HT-29 (cell line): ENCODE measurements at places on chromosomes 5 and 9.

- DNase-seq = no peak
Measured at GRCh38 chr5:174418809-174419539, 305.4 kb upstream of the MSX2 start.

- DNase-seq = no peak
Measured at GRCh38 chr5:172546196-172546595, 91.9 kb upstream of the SH3PXD2B start.

- no peak for DNase-seq
Measured at GRCh38 chr5:171453056-171453725, 33.7 kb downstream of the FGF18 start.

DNA sequence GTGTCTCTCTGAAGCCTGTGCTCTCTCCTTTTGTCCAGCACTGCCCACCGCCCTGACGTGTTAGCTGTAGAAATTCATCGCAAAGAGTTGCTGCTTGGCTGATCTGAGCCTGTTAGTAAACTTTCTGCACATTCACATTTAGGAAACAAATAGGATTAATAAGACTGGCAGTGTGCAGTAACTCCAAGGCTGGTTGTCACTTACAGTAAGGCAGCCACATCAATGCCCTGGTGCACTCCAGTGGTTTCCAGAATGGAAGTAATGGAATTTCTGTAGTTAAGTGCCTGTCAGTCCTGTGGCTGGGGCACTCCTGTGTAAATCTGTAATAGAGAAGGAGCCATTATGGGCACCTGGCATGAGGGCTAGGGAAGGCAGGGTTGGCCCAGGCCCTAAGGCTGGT, 70.6 kb downstream of the DOCK2 start:
- no peak for DNase-seq

- DNase-seq = no peak
Measured at GRCh38 chr5:76471406-76471805, 68.3 kb downstream of the IQGAP2 start.

DNA sequence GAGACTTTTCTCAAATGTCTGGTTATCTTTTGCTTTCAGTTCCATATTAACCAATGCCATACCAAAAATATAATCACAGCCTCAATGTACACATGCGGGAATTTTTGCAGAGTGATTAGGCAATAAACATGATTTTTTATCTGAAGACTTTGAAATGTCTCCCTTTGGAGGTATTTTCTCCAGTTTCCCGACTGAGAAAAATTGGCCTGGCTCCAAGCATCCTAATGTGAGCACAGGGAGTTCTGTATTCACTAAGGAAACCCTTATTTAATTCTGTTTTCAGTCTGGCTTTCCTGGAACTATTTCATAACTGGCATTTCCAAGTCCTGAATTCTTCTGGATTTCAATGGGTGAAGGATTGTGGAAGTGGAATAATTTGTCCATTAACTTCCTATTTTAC, 8.5 kb downstream of the HCN1 start:
- DNase-seq = no peak

DNA sequence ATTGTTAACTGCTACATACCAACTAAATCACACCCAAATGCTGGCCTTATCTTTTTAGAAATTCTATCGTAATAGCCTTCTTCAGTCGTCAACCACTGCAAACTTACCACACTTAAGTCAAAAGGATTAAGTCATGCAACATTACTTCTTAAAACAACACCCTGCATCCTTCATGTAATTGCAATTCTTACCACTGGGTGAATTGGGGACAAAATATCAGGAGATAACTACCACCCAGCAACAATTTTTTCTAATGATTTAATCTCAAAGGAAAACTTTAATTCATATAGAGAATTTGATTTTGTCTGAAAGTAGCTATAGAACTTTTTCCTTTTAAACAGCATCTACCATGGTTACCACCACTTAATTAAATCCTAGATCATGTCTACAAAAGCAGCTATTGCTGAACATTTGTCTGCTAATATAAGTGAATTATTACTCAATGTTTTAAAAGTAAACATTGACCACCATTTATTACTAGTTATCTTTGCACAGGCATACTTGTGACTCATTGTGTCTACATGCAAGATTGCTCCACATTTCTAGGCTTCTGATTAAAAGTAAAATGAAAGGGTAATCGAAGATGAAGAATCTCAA, 10.5 kb downstream of the MLLT3 start:
- DNase-seq = peak; percentile 89

GRCh38 chr9:134961331-134962064, 43.8 kb upstream of the FCN1 start:
- no peak for DNase-seq

DNA sequence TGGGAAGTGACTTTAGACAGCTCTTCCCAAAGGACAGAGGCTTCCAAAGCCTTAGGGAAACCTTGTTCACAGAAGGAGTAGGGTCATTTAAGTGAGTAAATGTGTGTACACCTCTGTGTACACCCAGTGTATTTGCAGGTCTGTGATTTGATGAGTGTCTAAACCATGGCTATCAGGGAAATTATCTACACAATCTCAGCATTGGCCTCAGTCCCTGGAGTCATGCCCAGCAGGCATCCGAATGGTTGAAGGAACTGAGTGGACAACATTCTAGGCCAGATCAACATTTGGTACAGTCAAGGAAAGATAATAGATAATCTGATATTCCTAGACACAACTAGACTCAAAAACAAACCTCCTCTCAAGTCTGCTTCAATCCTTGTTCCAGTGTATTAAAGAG, 258.4 kb upstream of the DAPK1 start:
- DNase-seq = no peak

DNA sequence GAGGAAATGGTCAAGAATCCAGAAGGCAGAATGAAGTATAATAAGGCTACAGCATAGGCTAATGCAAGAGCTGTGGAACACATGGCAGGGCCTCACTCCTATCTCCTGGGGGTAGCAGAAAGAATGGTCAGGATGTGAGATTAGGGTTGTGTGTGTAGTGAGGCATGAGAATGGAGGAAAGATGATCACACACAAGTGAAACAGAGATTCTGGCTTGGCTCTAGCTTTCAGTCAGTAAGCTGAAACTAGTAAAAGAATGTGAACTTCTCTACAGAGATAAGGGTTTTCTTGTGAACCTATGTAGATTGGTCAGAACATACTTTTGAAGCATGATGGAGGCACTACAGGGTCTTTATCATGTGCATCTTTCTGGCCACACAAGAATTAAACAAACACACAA, 298.8 kb downstream of the ASTN2 start:
- no peak for DNase-seq

DNA sequence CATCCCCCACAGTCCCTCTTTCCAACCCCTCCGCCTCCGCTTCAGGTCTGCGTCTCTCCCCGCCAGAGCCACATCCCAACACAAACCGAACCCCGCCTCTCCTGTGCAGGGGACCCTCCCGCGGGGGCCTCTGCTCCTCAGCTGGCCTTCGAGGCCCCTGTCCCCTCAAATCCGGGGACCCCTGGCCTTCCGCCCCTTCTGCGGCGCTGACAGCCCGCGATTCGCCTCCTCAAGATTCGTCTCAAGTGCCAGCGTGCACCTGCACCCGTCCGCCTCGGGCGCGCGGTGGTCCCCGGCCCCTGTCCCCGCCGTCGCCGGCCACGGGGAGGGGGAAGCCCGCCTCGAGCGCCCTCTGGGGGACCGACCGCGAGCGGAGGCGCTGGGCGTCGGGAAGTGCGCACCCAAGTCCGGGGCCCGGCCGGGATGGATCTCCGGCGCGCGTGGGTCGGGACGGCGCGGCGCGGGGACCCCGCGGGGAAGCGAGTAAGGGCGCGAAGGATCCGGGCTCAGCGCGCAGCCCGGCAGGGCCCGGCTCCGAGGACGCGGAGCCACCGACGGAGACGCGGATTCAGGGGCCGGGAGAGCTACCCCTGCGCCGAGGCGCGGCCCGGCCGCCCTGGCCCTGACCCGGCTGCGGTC, 623 bp downstream of the FLT4 start:
- no peak for DNase-seq

DNA sequence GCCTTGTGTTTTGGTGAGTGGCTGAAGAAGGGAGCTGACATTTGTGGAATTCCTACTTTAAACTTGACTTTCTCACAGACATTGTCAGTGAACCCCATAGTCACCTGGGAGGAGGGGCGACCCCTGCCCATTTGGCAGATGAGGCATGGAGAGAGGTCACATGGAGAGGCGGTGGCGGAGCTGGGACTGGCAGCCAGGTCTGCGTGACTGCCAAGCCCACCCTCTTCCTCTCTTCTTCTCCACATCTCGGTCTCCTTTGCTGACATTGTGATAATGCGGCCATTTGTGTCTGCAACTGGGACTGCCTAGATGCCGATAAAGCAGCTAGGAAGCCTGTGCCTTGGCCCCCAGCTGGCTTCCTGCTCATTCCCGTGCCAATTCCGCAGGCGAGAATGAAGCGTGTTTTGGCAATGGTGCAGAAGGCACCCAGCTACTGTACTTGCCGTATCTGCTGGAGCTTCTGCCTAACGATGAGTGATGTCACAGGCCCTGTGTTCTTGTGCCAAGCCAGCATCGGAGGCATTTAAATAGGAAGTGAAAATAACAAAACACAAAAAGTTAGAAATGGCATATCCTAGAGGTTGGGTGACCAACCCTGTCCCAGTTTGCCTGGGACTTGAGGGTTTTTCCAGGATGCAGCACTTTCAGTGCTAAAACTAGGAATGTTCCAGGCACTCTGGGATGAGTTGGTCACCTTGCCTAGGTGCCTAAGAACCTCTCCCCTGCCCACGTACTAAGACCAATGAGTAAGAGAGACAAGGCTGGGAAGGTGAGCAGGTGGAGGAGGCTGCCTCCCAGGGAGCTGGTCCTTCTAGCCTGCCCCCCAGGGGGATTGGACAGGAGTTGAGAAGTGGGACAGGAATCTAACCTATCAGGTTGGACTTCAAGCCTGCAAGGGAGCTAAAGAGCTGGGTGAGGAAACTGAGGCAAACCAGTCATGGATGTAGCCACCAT, 23.6 kb downstream of the OLFML2A start:
- DNase-seq = no peak

DNA sequence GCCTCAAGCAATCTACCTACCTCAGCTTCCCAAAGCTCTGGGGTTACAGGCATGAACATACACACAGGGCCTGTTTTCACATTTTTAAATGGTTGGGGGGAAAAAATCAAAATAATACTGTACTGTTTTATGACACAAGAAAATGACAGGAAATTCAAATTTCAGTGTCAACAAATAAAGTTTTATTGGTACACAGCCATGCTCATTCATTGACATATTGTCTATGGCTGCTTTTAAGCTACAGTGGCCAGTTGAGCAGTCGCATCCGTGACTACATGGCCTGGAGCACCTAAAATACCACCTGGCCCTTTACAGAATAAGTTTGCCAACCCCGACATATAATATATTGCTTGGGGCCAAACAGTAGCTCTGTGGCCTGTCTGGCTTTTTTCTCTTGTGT, 56.4 kb upstream of the GGTA1 start:
- no peak for DNase-seq

GRCh38 chr9:109447329-109448076, 50.6 kb downstream of the PTPN3 start:
- no peak for DNase-seq

GRCh38 chr9:121059998-121060636, 10.0 kb upstream of the C5 start:
- DNase-seq = peak; percentile 79

GRCh38 chr9:135073741-135074305, 13.6 kb upstream of the OLFM1 start:
- no peak for DNase-seq

GRCh38 chr5:135990528-135991255, 35.9 kb upstream of the LECT2 start:
- DNase-seq = no peak

DNA sequence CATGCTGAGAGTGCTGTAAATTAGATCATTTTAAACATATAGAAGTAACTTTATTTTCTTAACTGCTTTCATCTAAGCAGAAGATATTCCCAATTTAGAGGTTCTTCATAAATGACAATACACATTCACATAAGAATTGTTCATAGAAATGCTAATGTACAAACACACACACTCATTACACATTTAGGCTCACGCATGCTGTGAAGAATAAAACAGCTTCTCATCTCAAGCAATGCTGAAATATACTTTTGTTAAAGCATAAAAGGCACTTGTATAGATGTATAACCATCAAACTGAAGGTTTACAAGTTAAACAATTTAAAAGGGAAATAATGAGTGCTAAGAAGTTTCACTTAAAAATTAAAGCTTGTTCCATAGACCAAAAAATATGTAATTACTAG, 18.1 kb upstream of the FTMT start:
- no peak for DNase-seq

GRCh38 chr5:151740958-151741373, 17.5 kb downstream of the ATOX1 start:
- no peak for DNase-seq

- no peak for DNase-seq
Measured at GRCh38 chr9:94301583-94301982, 26.9 kb downstream of the NUTM2F start.

GRCh38 chr5:106854105-106854687, 816.5 kb downstream of the EFNA5 start:
- DNase-seq = no peak

GRCh38 chr5:143401227-143402016, 2.1 kb downstream of the NR3C1 start:
- no peak for DNase-seq

GRCh38 chr5:76547242-76547890, 75.8 kb downstream of the F2RL2 start:
- no peak for DNase-seq
